Posterior cingulate gyrus (tissue), 11 donors: ENCODE measurements at places on chromosomes 2 and 18.

GRCh38 chr2:40332191-40332826 is 119.6 kb downstream of the SLC8A1 start:
- no peak for DNase-seq

- DNase-seq: no peak
Measured at GRCh38 chr2:6184532-6185292, 492.5 kb downstream of the SOX11 start.

DNA sequence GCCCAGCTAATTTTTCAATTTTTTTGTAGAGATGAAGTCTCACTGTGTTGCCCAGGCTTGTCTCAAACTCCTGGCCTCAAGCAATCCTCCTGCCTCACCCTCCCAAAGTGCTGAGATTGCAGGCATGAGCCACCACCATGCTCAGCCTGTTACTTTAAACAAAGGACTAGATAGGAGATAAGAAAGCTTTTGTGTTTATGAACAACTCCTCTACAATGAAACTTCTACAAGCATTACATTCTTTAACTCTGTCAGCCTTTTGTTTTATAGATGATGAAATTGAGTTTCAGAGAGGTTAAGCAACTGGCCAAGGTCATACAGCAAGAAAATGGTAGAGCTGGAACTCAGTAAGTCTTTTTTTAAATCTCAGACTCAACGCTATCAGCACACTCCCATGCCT is 22.7 kb downstream of the ALPK2 start:
- DNase-seq: no peak

DNA sequence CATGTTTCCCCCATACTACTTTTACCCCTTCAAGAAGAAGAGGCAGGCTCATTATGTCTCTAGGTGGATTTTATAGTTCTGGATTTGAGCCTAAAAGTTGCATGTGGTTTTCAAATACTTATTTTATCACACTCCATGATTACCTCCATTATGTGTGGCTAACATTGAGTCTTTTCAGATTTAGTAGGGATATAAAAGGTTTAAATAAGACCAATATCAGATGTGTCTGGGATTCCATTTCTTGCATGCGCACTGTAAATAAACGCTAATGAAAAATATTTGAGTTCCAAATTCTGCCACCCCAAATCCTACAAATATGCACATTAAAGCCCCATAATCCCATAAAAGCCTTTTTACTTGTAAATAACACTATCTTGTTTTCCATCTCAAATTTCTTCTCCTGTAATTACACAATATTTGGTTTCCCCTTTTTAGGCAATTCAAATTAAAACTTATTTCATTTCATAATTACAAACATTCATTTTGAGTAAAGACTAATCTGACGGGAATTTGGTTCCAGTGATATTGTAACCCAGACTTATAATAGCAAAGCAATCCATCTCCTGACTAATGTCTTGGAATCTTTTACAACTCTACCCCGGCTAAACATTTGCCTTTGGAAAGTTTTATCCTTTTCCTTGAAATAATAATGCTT is 600.0 kb downstream of the SLC4A3 start:
- no peak for DNase-seq

GRCh38 chr18:48460929-48461583 is 51.9 kb upstream of the ZBTB7C start:
- no peak for DNase-seq

- DNase-seq: no peak
Measured at GRCh38 chr18:48033790-48034650, 103.6 kb upstream of the SMAD2 start.

DNA sequence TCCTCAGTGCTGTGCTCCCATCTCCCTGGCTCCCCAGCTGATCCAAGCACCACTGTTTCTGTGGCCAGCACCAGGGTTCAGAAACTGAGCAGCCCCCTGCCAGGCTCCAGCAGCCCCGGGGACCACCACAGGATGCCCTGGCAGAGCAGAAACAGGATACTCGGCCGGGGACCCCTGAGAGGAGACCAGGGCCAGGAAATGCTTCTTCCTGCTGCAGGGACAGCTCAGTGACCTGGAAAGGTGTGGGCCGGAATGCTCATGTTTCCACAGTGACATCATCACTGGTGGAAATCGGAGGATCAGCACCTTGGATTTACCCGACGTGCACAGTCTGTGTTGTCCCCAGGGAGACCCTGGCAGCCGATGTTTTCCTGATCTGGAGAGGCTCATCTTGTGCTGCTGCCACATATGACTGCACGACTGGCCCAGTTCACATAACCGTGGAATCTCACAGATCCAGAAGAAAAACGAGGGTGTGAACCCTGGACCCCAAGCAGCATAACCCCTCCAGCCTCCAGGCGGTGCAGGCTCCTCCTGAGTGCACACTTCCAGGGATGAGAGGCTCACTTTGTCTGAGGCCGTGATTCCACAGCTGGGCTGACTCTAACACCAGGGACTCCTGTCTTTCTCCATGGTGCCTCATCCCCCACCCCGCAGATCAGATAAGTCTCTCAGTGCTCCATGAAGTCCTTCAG is 58.0 kb downstream of the DDX1 start:
- DNase-seq: no peak

DNA sequence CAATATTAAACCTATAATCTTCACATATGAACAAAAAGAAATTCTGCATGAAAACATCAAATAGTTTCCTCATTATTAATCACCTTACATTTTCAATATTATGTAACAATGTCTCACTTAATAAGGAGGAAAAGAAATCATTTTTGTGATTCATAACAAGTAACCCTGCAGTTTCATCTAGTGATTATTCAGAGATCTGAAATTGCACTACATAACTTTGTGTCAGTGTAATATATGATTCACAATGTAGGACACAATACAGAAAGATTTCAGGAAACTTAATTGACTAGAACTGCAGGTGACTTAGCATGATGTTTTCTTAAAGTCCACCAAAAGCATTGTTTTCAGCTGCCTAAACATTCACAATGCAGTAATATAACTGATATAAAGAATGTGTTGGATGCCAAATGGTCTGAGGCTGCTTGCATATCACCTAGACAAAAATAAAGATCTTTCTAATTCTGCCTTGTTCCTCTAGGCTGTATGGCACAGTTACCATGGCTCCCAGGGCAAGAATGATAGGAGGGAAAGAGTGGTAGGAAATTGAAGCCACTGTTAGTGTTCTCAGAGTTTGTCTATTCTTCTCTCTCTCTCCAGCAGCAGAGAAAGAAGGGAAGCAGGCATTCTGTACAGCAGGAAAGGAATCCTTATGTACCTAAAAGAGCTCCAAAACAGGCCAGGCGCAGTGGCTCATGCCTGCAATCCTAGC is 366.6 kb downstream of the FSIP2 start:
- no peak for DNase-seq
